ENCODE measurements at places on chromosomes 16 and 17.
A peak's percentile ranks its signal among the peaks of the same experiment; 100 is the strongest.

- DNase-seq, result no peak
Measured at GRCh38 chr16:72972878-72973571, 74.9 kb downstream of the ZFHX3 start.

- peak; percentile 30 for DNase-seq
Measured at GRCh38 chr16:5615868-5616642, 518.5 kb upstream of the EEF2KMT start.

DNA sequence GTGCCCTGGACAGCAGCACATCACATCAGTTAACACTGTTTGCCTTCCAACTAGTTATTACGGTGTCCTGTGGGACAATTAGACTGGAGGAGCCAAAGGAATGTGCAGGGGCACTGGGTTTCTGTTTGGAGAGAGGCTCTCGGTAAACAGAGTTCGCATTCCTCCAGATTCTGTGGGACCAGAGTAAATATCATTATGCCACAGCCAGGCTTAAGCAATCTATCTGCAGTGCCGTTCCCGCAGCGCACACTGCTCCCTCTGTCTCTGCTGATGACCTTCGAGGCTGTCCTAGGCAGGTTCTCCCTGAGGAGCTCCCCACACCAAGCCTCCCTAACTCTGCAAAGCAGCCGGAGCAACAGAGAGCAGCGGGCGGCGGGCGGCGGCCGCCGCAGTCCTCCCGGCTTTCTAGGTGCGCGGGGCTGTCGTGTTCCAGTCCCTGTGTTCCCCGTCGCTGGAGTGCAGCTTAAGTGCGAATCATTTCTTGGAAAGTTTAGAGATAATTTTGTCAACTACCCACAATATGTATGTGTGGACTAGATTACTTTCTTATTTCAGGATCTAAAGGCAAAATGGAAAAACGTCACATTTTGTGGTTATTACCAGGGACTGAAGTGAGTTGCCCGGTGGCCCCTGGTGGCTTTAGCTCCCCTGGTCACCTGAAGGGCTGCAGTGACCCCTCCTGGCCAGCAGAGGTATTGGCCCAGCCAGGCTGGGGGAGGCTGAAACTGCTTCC lies 43.3 kb downstream of the PGS1 start:
- DNase-seq, result peak; percentile 75

DNA sequence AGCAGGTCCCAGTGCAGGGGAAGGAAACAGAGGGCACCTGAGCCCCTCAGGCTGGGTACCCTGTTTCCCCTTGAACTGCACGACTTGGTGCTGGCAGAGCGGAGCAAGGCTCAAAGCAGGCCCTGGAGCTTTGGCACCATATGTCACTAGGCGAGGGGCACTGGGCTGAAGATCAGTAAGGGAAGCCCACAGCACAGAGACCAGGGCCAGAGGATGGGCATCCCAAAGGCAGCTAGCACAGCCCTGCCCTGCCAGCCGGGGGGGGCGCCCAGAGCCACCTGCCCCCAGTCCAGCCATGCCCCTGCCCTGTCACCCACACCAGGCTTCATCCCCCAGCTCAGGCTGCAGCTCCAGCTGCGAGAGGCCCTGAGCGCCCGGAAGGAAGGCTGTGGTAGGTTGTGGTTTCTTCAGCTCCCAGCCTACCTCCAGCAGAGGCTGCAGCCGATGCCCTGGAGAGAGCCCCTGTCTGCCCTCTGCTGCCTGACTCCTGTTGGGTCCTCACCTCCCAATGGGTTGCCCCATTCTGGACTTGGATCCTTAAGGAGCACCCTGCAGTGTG lies 10.9 kb downstream of the NHERF1 start:
- DNase-seq, result peak; percentile 74

GRCh38 chr16:3618769-3619141 lies 7.3 kb upstream of the SLX4 start:
- no peak for DNase-seq

DNA sequence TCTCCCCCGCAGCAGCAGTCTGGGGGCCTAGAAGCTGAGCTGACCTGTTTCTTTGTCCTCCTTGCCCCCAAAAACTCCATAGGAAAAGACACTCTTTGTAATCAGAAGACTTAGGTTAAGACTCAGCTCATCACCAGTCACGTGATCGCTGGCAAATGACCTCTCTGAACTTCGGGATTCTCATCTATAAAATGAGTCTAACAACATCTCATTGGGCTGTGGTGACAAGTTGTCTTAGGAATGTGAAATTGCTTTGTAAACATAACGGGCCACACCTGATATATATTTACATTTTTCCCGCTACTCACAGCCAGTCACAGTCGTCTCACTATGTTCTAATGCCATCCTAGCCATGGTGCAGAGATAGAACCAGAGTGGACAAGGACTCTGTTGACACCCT lies 86.0 kb upstream of the LHX1 start:
- no peak for DNase-seq

DNA sequence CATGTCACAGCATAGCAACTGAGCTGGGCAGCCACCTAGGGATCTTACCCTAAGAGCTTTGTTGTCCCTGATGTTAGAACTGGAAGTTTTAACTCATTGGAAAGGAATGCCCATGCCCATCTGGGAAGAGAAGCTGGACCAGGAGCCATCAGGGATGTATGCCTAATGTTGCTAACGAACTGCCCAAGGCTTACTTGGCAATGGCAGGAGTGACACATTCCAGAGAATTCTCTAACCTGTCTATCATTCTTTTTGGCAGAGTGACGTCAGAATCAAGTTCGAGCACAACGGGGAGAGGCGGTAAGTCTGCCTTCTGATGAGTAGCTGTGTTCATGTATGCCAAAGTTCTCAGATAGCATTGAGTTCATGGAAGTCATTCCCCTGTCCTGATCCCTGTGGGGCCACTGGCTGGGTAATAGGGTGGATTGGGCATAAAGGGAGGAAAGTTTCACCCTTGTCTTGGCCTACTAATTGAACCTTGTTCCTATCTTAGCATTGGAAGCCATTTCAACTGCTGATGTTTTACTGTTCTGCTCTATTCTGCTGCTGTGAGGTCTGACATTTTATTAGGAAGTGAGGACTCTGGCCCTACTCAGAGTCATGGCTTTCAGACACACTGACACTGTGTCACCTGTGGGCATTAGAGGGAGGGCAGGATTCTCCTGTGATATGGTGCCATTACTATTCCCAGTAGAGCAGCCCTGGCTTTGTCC lies 23.7 kb downstream of the MAP3K3 start:
- DNase-seq, result no peak

- DNase-seq, result no peak
Measured at GRCh38 chr16:68083239-68083781, 1.9 kb upstream of the NFATC3 start.

DNA sequence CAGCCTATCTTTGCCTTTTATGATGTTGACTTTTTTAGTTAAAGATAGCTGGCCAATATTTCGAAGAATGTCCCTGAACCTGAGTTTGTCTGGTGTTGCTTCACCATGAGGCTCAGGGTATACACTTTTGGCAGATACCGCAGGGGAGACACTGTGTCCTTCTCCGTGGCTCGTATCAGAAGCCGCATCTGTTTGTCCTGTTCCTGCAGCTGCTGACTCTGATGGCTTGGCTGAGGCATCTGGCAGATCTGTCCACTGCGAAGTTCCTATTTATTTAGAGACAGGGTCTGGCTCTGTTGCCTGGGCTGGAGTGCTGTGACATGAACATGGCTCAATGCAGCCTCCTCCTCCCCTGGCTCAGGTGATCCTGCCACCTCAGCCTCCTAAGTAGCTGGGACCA lies 93.5 kb downstream of the CRISPLD2 start:
- DNase-seq, result no peak

- DNase-seq, result peak; percentile 29
Measured at GRCh38 chr16:22098405-22099255, 6.3 kb downstream of the VWA3A start.

- DNase-seq, result no peak
Measured at GRCh38 chr17:47218896-47219430, 9.8 kb downstream of the MYL4 start.

GRCh38 chr17:7887038-7887481 lies 1.5 kb upstream of the CHD3 start:
- no peak for DNase-seq

GRCh38 chr17:20122254-20122879 lies 113.2 kb downstream of the SPECC1 start:
- no peak for DNase-seq

DNA sequence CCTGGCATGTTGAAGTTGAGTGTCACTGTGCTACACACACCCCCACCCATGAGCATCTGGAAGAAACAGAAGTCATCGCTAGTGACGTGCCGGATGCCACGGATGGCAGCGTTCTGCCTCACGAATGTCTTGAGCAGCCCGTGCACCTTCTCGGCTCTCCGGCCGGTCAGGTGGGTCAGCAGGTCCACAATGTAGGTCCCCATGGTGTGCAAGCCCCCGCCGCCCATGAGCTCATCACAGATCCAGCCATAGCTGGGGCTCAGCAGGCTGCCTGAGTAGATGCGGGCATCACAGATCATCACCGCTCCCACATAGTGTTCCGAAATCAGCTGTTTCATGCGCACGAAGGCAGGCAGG lies 8.9 kb downstream of the C16orf86 start:
- DNase-seq, result no peak

DNA sequence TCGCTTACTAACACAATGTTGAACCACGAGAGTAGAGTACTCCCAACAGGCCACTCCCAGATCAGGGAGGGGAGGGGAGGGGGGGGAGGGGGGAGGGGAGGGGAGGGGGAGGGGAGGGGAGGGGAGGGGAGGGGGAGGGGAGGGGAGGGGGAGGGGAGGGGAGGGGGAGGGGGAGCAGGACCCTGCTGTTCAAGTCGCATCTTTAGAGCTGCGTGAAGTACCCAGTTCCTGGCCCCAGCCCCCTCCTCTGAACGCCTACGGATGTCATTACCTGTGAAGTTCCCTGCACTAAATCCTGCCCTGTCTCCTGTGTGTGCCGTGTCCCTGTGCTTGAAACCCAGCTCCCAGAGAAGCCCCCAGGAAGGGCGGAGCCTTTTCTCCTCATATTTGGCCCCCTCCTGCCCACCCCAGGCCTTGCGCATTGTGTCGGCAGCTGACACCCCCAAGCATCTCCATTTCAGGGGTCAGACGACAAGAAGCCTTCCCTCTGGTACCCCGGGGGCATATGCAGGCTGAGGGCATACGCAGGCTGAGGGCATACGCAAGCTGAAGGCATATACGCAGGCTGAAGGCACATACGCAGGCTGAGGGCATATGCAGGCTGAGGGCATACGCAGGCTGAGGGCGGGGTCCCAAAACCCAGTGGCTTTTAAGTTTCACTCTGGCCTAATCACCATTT lies 330.2 kb downstream of the C16orf95 start:
- DNase-seq, result no peak

- DNase-seq, result no peak
Measured at GRCh38 chr17:50758989-50759544, 8.3 kb downstream of the ANKRD40CL start.

DNA sequence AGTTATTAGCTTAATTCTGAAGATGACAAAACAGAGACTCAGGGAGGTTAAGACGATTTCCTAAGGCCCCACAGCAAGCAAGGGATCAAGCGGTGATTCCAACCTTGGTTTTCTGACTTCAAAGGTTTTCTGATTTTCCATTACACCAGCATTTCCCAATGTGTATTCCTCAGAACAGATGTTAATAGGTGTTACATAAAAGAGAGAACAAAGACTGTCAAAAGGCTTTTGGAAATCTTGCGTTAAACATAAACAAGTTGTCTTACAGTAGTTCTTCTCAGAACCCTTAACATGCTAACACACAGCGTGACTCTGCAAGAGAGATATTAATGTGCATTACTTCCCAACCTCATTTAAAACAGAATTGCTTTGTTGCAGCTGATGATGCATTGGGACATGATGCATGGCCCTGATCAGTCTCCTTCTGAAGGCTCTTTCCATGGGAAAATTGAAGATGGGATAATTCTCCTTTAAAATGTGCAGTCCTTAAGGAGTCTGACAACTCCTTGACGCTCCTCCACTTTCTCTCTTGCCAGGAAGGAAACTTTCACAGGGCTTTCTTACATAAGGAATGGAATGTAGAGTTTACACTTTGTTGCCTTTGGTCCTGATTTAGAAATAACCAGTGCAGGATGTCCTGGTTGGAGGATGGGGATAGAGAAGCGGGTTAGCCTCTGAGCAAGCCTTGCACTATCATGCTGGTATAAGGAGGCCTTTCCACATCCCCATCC lies 21.5 kb upstream of the MMD start:
- no peak for DNase-seq

DNA sequence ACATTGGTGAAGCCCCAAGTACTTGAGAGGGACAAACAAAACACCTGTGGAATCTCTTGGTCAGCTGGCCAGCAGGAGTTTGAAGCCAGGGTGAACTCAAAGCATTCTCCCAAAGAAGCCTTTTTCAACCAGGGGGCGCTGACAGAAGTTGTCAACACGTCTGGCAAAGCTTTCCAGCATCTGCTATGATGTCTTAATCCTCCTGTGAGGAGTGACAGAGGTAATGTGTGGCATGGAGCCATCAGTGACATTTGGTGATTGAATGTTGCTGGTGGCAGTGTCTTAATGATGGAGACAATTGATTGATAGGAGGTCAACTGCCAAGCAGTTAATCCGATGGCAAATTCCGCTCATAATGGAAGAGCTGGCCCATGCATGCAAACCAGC lies 257.6 kb upstream of the HSBP1 start:
- DNase-seq, result no peak

DNA sequence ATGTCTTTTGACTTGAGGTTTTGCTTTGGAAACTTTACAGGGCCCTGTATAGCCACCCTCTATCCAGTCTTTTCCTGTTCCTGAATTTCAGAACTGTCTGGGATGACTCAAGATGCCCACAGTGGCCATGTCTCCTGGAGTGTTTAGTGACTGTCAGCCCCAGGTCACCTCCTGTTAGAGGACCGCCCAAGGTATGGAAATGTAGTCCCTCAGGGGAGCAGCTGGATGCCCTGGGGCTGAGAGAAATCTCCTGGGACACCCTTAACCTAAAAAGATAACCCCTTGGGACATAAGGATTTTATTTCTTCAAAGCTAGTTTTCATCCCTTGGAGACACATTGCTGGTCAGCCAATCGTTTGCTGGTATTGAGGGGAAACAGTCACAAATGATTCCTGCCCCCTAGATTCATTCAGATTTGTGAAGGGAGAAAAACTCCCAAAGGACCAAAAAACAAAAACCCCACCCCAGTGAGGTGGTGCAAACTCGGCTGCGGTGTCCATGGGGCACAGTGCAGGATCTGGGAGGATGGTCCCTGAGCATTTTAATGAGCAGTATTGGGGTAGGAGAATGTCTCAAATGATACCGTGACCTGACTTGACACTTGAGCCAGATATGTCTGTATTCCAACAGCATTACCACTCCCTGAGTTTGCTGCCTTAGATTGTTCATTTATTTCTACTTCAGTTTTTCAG lies 1.7 kb downstream of the ZNF267 start:
- DNase-seq, result peak; percentile 16

DNA sequence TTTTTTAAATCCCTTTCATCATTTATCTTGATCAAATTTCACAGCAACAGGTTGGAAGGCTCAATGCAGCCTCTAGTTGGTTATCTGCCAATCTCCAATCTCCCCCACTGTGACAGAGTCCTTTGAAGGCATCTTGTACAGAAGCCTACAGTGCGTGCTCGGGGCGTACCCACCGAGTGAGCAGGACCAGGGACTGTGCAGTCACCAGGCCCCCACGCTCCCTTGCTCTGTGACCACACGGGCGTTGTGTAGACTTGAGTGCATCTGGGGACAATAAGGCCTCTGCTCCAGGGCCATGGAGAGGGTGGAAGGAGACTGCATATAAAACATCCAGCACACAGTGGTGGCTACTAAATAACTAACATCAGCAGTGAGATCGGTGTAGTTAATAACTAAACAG lies 63.4 kb downstream of the GTF3C1 start:
- no peak for DNase-seq

GRCh38 chr16:54437921-54438320 lies 151.3 kb upstream of the IRX3 start:
- DNase-seq, result no peak

Data from activated CD4-positive, alpha-beta T cell treated with anti-CD3 and anti-CD28 coated beads, Interleukin-2, amount 10 ng/mL, durations not matched to agents 7 days and 5 days (primary cell).